Stimulated activated CD8-positive, alpha-beta memory T cell treated with anti-CD3 and anti-CD28 coated beads, Interleukin-15, amount 100 ng/mL, for 48 hours (primary cell): ENCODE measurements at places on chromosomes 5 and 9.

- no peak for DNase-seq
Measured at GRCh38 chr5:1523480-1523792, 324 bp downstream of the LPCAT1 start.

DNA sequence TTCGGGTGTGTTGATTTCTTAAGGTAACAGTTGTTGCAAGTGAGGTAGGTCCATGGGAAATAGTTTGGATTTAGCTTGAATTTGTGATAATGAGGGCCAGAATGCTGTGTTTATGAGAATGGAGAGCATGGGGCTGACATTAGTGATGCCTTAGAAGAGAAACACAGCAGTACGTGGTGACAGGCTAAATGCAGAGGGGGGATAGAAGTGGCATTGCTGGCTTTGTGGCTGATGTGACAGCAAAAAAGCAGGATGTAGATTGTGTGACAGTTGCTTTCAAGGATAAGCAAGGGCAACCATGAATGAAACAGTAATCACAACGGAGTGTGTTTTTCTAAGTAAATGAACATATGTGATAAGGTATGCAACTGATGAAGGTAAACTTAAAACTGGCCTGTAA, 103.4 kb upstream of the SGCD start:
- no peak for DNase-seq

DNA sequence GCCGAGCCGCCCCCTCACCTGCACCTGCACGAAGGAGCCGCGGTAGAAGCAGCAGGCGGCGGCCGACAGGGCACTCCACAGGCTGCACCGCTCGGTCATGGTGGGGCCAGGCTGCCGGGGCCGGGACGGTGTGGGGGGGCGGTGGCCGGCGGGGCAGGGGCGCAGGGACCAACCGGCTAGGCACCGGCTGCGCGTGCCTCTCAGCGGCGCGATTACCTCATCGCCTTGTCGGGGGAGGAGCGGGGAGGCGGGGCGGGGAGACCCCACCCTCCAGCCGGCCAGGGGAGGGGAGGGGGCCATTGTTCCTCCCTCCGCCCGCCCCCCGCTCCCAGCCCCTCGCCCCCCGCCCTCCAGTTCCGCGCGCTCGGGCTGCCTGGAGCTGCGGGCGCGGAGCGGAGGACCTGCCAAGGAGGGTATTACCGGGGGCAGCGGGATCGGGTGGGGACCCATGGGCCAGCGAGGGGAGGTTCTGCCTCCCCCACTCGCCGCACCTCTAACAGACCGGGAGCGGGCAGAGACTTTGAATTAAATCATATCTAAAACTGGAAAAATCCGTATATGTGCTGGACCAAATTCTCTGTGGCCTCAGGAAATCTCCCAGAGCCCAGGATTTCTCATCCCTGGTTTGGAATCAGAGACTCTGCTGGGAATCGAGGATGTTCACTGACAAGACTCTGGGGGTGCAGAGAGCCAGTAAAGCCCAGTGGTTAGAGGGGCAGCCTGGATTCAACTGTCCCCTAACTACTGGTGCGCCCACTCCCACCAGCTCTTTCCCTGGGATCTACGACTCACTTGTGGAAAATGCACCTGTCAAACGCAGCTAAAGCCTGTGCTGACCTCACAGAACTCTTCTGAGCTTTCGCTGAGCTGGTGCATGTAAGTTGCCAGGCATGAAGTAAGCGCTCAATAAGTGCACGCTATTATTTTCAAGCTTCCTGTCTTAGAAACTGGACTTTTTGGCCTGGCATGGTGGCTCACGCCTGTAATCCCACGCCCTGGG, 20.3 kb upstream of the TOR2A start:
- DNase-seq: no peak

DNA sequence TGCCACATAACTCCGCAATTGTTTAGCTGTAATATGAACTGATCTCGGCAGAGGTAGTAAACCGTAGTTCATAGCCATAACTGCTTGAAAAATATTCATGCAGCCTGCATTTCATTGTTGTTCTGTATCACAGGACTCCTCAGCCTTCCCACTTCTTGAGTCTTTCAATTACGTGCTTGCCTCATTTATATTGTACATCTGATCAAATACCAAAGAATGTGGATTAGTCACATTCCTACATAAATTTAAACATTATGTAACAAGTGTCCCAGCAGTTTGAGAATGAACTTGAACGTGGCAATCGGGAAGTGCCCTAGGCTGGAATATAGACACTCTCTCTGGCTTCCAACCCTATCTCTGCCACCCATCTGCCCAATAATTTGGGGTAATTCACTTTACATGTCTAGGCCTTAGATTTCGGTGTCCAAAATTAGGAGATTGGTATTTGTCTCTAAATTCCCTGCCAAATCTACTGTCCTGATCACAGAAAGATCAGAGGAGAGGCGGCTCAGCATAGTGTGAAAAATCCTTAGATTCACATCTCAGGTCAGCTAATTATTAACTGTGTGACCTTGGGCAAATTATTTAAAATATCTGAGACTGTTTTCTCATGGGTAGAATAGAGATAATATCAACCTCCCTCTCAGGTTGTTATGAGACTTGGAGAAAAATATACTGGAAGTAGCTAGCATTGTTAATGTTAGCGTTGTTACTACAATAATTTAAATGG, 215.1 kb upstream of the RFX3 start:
- no peak for DNase-seq

DNA sequence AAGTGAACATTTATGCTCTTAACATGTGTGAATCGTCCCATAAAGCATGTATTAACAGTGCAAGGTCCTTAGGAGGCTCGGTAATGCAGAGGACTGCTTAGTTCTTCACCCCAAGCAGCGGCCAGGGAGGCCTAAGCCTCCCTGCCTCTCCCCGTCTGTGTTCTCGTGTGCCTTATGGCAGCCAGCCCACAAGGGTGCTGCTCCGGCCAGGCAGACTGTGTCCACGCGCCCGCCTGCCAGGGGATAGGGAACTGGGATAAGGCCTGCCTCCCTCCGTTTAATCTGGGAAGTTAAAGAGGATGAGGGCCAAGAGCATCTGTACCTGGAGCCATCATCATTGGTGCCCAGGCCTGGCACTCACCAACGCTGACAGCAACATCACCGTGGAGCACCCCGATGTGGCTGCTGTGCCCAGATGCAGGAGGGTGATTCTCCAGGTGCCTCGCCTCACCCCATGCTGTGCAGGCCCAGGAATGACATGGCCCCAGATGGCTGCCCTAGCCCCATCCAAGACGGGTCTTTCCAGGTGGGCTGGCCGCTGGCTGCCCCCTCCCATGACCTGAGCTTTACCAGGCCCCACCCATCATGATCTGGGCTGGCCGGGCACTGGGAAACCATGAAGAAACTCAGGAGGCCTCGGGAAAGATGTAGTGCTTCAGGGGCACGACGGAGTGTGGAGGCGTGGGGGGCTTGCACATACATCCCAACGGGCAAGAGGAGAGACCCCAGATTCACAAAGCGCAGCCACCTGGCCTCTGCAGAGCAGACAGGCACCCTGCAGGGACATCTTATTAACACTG, 35.6 kb upstream of the SUSD3 start:
- DNase-seq: no peak

DNA sequence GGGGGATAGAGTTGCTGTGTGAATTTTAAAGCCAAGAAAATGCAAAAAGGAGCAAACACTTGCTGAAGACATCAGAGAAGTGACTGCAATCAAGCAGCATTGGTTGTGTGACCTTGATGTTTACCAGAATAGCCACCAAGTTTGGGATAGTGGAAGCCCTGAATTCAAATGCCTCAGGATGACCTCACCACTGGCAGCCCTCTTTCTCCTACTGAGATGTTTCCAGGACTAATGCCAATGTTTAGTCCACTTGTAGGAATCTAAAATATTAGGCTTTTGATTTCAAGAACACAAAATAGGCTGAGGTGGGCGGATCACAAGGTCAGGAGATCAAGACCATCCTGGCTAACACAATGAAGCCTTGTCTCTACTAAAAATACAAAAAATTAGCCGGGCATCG, 112.2 kb upstream of the NUDT12 start:
- DNase-seq: no peak

GRCh38 chr9:100216178-100216787, 117.2 kb downstream of the INVS start:
- peak; percentile 38 for DNase-seq

GRCh38 chr5:124355928-124356327, 390.5 kb downstream of the ZNF608 start:
- DNase-seq: no peak

DNA sequence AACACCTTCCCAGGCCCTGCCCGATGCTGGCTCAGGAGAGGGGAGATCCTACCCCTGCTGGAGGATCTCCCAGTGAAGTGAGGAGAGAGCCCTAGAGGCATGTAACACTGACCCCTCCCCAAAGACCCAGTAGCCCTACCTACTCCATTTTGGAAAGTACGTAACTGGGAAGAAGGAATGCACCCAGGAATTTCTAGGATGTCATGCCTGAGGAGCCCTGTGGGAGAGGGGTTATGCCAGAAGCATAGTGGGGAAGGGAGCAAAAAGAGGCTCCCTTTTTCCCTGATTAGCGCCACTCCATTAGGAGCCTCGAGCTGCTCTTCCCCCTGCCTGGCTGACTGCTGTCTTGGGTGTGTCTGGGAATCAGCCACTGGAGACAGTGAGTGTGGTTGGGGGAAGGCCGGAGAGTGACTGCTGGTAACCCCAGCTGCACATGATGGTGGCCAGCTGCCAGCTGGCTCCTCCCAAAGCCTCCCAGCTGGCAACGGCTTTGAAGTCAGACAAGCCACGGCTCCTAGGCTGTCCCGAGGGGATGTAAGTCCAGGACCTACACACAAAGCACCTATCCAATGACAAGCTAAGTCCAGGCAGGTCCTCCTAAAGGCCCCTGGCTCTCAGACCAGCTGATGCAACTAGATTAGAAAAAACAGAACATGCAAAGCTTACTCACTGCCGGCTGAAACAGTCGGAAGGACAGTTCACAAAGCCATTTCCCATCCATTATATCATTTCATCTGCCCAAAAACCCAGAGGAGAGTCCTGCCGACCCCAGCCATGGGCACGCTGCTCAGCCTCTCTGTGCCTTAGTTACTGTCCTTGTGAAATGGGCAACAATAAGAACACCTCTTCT, 136.5 kb upstream of the ABCA1 start:
- no peak for DNase-seq

GRCh38 chr5:34831303-34831702, 7.7 kb upstream of the TTC23L start:
- no peak for DNase-seq

DNA sequence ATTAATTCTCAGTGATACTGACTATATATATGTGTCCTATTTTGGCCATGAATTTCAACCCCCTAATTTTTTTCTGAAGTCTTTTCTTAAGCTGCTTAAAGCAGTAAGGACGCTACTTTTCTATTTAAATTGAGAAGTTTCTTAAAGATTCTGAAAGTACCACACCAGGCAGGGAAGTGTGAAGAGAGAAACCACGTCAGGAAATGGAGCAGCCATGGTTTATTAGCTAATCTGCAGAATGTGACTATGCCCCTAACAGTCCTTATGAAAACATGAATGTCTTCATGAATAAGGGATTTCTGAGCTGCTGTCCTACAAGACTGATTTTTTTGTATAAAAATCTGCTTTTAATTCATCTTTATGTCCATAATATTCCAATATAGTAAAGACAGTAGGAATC, 1724.3 kb upstream of the C9orf72 start:
- DNase-seq: no peak

GRCh38 chr9:72924154-72924790, 28.6 kb downstream of the ALDH1A1 start:
- no peak for DNase-seq

- no peak for DNase-seq
Measured at GRCh38 chr9:70829591-70830265, 291.7 kb downstream of the TRPM3 start.

DNA sequence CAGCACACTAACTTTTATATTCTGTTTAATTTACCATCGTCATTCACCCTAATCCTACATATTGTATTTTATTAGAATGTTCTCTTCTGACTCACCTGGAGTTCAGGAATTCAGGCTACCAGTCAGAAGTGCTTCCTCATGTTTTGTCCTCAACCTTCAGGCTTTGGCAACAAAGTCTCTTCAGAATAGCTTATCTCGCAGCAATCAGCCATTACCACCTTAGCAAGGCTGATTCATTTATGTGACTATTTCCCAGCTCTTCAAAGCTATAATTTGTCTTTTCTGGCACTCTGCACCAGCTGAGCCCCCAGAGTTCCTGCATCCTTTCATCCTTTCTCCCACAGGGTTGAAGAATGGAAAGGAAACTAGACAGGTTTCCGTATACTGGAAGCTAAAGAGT, 365.5 kb upstream of the CDH18 start:
- DNase-seq: no peak

DNA sequence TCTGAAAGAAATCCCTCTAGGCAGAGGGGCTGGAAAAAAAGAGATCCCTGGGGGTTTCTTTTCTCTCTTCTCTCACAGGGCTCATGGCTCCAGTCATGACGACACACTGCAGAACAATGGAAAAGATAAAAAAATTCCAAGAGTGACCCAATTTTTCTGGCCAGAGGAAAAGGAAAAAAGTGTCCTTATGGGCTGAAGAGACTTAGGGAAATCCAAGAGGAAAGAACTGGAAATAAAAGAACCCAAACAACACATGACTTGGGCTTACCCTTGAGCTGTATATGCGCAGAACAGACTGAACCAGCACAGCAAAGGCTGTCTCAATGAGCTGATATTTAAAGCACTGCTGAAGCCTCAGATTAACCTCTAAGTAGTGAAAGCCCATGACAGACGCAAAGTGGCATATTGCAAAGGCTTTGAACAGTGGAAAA, 102.4 kb downstream of the SMIM23 start:
- no peak for DNase-seq

- DNase-seq: peak; percentile 65
Measured at GRCh38 chr9:17134396-17135294, at the start of gene CNTLN. Gene CNTLN (plus strand): TSS chr9:17135040. CDS start chr9:17135066, 26 bp downstream.

GRCh38 chr5:14357851-14358250, 214.7 kb downstream of the TRIO start:
- DNase-seq: no peak

DNA sequence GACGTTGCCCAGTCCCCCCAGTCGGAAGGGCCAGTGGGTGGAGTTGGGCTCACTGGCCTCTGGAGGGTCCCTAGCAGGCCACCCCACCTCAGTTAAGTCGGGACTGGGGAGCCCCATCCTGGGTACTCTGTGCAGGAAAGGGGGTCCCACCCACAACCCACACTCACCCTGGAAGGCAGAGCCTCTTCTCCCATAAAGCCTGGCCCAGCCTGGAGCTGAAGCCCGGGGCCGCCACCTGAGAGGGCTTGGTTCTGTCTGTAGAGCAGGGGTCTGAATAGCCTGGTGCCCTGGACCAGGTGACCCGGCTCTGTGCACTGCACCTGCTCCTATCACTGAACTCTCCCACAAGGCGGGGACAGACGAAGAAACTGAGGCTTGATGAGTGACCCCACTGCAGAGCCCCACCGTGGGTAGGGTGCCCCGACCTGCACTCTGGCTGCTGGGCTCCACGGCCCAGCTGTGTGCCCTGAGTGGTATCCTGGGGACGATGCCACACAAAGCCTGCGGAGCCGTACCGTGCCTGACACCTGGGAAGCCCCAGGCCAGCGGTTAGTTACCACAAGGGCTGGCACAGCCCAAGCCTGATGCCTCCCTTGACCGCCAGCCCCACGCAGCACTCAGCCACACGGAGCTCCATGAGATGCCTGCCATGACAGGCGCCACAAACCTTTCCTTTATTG, 7.3 kb downstream of the PTGES2 start:
- DNase-seq: no peak
